ENCODE measurements at places on chromosomes 3 and 15.

DNA sequence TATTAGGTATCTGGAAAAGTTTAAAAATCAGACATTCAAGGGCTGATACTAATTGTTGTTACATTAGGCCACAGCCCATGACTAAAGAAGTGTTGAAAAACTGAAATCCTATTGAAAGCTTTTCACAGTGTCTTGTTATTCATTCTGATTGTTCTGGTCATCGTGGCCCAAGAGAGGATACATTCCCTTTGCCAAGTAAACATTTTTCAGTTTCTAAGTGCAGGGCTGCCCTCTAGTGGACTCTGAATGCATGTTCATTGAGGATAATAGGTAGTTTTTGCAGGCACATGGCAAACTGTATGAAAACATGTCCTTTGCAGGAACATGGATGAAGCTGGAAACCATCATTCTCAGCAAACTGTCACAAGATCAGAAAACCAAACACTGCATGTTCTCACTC is 181.1 kb downstream of the MYRIP start:
- DNase-seq: no peak

- DNase-seq: no peak
Observed at GRCh38 chr3:106210923-106211322, 342.1 kb upstream of the CBLB start.

DNA sequence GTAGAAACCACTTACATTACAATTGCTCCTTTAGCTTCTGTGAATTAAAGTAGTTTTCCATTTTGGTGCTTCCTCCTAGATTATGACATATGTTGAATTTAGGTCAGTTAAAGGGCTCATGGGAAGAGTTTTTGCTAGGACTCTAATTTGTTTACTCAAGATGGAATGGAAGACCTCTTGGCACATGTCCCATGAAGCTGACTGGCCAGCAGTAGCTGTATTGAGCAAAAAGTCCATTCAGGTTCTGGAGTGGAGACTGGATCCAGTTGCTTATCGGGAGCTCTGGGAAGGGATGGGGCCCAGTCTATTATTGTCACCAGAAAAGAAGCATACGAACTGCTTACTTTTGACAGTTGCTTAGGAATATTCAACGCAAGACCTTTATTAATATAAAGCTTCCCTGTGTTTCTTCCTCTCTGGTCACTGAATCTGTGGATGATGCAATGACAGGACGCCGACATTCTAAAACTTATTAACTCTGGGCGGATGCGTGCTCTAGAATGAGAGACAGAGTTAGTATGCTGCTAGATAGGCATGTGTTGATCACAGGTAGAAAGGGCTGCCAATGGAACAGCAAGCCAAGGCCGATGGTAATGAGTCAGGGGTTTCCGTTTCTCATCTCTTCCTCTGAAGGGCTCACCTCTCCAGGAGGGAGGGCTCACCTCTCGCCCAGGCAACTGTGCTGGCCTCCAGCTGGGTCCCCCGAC is 155.8 kb downstream of the NR1D2 start:
- no peak for DNase-seq

GRCh38 chr3:122403489-122403888 is 12.4 kb downstream of the WDR5B start:
- DNase-seq: no peak

GRCh38 chr3:167787440-167787839 is 51.9 kb downstream of the SERPINI1 start:
- DNase-seq: no peak

DNA sequence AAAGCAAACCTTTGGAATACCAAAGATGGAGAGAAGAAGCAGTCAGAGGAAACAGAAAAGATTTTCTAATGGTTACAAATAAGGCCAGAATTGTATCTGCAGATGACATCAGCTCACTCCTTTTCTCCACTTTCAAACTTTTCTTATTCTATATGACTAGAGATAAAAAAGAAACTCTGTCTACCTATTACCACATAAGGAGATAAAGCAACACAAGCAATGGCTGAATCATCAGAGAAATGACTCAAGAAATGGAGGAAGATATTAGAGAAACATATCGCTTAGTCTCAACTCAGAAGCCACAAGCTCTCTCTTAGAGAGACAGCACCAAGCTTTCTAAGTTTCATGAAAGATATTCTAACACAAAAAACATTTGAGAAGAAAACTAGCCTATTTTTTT is 784.0 kb downstream of the ZPLD1 start:
- no peak for DNase-seq

GRCh38 chr3:118543832-118544231 is 490.8 kb downstream of the IGSF11 start:
- DNase-seq: no peak

DNA sequence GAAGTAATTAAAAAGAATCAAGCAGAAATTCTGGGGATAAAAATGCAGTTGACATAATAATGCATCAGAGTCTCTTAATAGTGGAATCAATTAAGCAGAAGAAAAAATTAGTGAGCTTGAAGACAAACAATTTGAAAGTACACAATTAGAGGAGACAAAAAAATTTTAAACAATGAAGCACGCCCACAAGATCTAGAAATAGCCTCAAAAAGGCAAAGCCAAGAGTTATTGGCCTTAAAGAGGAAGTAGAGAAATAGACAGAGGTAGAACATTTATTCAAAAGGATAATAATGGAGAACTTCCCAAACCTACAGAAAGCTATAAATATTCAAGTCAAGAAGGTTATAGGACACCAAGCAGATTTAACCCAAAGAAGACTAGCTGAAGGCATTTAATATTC is 113.3 kb downstream of the TBC1D2B start:
- no peak for DNase-seq

- no peak for DNase-seq
Observed at GRCh38 chr3:133992381-133992780, 37.3 kb downstream of the SLCO2A1 start.

DNA sequence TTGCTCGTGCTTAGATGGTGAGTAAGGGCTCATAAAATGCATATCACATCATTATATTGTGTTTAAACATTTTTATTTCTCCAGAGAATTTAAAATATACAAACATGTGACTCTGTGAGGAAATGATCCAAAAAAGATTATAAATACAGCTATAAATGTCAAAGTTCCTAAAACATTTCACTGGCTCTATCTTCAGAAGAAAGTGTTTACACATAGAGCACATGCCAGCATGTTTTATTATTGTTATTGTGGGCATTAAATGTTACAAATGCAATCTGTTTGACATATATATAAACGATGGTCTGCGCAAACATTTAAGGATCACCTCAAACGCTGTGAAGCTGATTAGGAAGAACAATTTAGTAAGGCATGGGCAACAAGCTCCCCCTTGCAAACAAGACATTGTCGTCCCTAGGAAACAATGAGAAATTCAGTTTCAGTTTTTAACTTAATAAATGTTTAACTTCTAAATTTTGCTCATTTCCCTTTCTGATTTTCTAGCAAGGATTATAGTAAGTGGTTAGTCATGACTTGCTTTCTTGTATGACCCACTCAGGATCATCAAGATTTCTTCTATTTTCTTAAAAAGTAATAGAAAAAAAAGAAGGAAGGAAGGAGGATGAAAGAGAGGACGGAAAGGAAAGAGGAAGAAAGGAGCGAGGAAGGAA is 207.5 kb downstream of the SATB1 start:
- no peak for DNase-seq

GRCh38 chr3:107430996-107431245 is 53.7 kb downstream of the CCDC54 start:
- no peak for DNase-seq

GRCh38 chr15:62641825-62642224 is 400.7 kb upstream of the TPM1 start:
- no peak for DNase-seq

DNA sequence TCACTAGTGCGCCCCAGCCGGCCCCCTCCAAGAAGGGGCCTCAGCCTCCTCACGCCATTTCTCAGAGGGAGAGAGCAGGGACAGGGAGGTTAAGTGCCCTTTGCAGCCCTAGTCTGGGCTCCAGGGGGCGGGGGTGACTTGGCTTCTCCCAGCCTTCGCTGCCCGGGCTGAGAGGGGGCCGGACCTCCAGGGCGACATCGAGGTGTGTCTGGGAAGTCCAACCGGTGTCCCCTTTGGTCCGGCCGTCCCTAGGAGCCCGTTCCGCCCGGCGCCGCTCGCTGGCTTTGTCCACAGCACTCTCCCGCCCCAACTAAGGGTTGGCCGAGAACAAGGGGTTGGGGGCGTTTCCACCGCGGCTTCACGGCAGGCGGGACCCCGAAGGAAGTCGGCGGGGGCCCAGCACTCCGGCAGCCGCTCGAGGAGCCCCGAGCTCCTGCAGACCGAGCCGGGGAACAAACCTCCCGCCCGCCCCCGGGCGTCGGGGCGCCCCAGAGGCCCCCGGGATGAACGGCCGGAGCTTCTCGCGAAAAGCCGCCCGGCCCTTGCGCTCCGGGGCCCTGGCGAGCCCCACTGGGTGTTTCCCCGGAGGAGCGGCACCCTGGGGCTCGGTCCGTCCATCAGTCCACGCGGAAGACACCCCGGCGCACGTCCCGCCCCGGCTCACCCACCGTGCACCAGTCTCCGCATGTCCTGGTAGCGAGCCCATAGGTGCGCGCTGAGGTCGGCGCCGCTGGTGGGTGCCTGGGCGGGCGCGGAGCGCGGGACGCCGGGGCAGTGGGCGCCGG is 627 bp downstream of the NT5DC2 start:
- no peak for DNase-seq

GRCh38 chr15:22939652-22940061 is 40.5 kb downstream of the CYFIP1 start:
- DNase-seq: no peak

GRCh38 chr3:42908675-42909074 is 2.7 kb downstream of the ZNF662 start:
- DNase-seq: no peak

- no peak for DNase-seq
Observed at GRCh38 chr3:24963762-24964625, 464.1 kb upstream of the RARB start.

DNA sequence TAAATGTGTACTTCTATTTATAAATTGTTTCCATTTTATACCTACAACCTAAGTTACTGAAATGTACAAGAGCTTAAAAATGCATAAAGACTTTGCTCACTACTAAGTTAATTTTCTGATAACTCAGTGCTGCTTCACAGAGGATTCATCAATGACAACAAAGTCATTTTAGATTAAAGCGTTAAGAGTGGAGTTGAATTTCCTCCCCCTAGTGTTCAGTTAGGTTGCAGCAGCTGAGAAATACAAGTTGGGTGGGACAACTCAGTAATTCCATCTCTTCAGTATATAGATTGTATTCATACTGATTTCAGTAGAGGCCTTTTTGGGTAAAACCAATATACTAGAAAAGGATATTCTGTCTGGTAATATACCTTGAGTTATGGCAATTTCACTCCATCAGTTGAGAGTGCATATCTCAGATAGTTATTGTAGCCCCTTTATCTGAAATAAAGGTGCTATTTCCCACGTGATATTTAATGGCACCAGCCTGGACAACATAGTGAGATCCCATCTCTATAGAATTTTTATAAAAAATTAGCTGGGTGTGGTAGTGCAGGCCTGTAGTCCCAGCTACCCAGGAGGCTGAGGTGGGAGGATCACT is 6.9 kb upstream of the RPL35A start:
- no peak for DNase-seq

GRCh38 chr3:10992017-10992942 is at the start of gene SLC6A1:
Gene SLC6A1, plus strand, starts transcription at chr3:10992748. Its CDS starts 24,464 bp downstream, at chr3:11017212.
- DNase-seq: no peak

DNA sequence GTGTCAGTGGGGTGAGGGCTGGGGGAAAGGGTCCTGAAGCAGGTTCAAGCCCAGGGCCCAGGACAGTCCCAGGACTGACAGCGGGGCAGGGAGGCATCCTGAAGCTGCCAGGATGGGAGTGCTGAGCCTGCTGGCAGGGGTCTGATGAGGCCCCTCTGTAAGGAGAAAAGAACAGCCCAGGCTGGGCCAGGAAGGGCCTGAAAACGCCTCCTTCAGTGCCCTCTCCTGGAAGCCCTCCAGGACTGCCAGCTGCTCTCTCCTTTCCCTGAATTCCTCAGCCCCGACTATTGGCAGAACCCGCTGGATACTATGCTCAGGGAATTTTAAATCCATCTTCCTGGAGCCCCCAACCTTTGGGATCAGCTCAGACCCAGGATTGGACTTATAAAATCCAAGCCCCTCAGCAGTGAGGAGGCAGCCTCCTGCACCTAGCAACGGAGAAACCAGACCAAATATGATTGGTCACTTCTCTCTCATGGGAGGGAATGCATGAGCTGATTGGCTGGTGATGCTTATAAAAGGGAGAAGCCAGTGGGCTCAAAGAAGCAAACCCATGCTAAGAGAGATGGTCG is 203.5 kb upstream of the LINGO1 start:
- DNase-seq: no peak

GRCh38 chr15:55457401-55458022 is 49.2 kb downstream of the PIERCE2 start:
- no peak for DNase-seq

GRCh38 chr3:120177151-120177550 is 82.9 kb upstream of the GSK3B start:
- DNase-seq: no peak

DNA sequence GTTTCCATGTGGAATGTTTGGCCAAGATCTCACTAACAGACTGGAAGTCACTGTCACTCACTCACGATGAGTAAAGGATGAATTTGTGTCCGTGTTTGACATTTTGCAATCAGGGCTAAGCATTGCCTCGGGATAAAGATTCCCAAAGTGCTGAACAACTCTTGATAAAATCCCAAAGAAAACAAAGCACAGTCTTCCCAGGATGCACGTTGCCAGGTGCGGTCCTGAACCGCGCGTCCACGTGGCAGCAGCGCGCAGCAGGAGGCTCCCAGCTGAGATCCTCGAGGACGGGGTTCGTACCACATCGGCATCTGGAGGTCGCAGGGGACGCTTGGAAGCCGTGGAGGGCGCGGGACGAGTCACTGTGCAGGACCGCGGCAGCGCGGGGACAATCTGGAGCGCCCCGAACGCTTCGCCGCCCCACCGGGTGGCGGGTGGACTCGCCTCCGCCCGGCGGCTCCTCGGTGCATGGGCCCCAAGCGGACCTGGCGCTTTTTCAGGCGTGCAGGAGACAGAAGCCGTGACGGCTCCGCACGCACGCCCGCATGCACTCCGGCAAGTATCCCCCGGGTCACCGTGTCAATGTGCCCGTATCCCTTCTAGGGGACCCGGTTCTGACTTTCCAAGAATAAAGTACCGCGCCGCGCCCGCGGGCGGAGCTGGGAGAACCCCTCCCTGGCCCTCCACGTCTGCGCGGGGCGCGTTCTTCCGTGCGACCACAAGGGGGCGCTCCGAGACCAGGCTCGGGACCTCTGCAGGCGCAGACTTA is 17.7 kb downstream of the CPN2 start:
- no peak for DNase-seq

DNA sequence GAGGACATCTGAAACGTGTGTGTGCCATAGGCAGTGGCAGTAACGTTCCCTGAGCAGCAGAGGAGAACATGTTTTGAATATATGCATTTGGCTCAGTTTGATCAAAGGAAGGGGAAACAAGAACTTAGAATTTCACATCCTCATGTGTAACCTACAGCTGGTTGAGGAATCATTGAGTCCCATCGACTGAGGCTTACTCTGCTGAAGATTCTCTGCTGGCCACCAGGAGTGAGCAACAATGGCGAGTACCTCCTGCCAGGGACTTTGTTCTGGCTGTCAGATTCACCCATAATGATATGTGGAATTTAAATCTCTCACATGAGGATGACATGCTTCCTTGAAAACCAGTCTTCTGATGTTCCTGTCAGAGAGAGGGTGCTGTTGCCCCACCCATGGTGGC is 21.3 kb downstream of the GORASP1 start:
- no peak for DNase-seq

All from activated CD4-positive, CD25-positive, alpha-beta regulatory T cell (primary cell).